Retinal pigment epithelial cell (primary cell): ENCODE measurements at places on chromosomes 16 and 17.

DNA sequence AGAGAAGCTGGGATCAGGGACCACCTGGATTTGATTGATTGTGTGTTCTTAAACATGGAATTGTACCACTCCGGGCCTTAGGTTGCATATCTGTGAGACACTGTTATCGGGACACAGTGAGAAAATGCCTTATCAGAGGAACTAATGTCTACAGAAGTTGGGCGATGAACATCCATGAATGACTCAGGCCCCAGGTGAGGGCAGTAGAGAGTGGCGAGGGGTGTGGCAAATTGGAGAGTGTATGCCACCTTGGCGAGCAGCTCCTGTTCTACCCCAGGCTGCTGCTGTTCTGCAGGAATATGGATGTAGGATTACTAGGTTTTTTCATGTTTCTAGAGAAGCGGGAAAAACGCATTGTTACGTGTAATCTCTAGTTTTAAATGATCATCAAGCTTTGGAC lies 38.8 kb downstream of the CLEC16A start:
- DNase-seq, result no peak

DNA sequence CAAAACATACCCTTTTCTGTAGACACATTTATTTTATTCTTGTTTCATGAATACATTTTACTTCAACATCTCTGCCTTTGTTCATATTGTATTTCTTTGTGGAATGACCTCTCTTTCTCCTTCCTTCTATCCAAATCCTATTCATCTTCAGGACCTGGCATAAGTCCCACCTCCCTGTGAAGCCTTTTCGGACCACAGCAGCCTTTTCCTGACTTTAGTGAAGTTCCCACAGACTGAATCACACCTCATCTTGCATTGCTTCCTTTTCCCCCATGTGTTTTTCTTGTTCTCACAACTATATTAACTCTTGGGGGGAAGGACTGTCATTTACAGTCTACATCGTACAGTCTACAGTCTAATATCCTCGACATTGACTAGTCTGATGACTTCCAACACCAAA lies 58.2 kb downstream of the MFSD11 start:
- no peak for DNase-seq

- DNase-seq, result no peak
Measured at GRCh38 chr17:64331931-64332493, 58.6 kb downstream of the PECAM1 start.

- no peak for DNase-seq
Measured at GRCh38 chr17:59428916-59429485, 97.5 kb downstream of the YPEL2 start.

DNA sequence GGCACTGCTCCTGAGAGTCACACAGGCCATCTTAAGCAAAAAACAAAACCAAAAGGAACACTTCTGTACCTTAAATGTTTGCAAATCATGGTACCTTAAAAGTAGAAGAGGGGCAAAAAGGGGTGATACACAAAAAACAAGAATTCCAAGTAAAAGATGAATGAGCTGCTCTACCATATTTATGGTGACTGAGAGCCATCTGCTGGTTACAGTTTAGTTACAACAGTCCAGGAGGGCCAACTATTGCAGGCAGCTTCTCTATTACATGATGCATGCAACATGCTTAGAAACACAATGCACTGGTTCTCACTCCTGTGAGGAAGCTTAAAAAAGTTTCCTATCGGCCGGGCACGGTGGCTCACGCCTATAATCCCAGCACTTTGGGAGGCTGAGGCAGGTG lies 53.5 kb downstream of the STX8 start:
- DNase-seq, result no peak

DNA sequence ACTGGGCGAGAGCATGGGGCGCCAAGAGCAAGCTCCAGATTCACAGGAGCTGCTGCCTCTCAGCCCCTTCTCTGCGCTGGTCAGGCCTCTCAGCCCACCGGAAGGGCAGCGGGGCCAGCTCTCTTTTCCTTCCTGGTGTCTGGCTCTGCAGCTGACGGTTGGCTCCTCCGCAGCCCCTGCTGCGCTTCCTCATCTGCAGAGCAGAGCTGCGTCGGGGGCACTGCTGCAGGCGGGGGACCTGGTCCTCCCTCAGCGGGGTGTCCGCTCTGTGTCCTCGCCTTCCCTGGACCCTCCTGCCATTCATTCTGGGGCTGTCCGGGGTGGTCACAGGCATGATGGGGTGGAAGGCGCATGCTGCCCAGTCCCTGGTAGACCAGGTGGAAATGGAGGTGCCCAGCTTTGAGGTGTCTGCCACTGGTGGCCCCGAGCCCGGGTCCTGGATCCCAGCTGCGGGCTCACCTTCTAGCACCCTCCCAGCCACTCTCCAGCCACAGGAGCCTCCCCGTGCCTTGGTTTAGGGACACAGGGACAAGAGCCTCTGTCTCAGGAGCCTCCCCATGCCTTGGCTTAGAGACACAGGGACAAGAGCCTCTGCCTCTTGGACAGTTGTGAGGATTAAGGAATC lies 84.8 kb downstream of the IRF8 start:
- no peak for DNase-seq

DNA sequence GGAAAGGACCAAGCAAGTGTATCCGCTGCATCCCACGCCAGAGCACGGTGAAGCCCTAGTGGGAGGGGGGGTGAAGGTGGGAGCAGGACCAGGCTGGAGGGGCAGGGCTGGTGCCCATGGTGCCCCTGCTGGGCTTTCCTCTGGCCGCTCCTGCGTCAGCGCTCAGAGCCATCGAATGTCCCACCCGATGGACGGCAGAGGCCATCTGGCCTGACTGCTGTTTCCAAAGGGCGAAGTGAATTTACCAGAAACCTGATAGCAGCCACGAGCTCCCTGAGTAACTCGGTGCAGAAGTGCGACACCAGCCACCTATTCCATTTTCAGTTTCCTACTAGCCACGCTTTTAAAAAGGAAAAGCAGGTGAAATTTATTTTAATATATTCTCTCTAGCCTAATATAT lies 203.6 kb upstream of the CIBAR2 start:
- DNase-seq, result no peak

DNA sequence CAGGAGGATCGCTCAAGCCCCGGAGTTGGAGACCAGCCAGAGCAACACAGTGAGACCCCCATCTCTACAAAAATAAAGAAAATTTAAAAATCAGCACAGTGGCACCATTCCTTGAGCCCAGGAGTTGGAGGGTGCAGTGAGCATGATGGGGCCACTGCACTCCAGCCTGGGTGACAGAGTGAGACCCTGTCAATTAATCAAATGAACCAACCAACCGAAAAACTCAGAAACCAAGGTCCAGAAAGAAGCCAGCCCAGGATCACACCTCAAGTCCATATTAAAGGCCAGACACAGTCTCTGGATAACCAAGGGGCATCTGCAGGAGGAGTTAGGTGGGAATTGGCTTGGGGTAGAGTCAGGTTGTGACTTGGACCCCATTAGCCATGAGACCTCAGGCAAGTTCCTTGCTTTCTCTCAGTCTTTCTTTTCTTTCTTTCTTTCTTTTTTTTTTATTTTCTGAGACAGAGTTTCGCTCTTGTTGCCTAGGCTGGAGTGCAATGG lies 2.4 kb downstream of the HSD17B1 start:
- no peak for DNase-seq

DNA sequence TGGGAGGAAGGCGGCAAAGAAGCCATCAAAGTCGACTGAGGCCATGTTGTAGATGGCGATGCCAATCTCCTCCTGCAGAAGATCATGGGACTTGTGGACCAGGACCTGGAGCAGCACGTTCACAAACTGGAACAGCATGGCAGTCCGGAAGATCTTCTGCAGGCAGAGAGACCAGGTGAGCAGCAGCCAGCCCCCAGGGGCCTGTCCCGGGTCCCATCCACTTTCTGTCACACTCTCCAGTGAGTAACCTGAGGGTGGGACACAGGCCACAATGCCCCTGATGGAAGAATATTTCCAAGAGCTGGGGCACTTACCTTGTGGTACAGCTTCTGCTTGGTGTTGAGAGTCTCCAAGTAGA lies 38.0 kb upstream of the GSG1L start:
- no peak for DNase-seq

DNA sequence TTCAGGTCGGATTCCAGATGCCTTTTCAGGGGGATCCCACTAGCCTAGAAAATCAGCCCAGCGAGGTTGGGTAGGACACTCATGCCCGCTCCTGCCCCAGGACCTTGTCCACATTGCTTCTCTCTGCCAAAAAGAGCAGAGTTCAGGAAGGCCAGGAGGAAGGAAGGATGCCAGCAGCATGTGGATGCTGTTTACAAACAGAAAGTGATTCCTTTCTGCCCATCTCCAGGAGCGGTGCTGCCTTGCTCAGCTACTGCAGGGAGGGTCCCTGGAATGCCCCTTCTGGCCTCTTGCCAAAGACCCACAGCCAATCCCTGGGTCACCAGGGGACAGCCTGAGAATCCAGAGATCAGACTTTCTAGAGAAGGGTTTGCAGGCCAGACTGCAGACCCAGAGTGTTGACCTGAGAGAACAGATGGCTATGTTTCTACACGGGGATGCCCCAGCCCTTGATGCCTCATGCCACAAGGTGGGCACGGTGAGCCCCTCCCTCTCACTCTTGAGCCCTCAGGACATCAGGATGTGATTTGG lies 32.3 kb upstream of the EMP2 start:
- DNase-seq, result no peak

DNA sequence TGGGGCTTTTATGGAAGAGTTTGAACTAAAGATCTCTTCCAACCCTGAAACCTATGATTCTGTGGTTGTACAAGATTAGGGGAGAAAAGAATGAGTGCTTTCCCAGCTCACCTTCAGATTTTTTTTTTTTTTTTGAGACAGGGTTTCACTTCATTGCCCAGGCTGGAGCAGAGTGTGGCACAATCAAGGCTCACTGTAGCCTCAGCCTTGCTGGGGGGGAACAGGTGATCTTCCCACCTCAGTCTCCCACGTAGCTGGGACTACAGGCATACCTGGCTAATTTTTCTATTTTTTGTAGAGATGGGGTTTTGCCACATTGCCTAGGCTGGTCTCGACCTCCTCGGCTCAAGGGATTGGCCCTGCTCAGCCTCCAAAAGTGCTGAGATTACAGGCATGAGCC lies 21.8 kb upstream of the ITGB3 start:
- DNase-seq, result no peak

GRCh38 chr17:82091264-82092066 lies 6.6 kb downstream of the FASN start:
- DNase-seq, result no peak

DNA sequence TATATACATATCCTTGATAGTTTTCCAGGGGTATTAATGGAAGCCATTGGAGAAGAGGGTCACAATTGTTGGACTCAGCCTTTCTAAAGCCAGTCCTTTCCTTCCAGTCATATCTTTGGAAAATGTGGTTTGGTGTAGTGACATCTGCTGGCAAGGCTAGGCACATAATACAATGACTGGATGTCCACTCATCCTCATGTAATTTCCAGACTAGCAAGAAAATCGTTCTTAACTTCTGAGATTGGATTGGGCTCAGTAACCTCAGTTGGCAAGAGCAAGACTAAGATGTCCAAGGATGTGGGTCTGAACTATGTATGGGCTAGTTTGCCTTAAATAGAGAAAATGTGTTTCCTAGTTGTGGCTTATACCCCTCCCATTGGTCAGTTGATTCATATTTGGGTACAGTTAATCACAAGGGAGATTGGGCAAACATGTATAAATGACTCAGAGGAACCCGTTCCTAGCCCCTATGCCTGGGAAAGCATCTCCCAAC lies 8.7 kb upstream of the KAT7 start:
- no peak for DNase-seq

DNA sequence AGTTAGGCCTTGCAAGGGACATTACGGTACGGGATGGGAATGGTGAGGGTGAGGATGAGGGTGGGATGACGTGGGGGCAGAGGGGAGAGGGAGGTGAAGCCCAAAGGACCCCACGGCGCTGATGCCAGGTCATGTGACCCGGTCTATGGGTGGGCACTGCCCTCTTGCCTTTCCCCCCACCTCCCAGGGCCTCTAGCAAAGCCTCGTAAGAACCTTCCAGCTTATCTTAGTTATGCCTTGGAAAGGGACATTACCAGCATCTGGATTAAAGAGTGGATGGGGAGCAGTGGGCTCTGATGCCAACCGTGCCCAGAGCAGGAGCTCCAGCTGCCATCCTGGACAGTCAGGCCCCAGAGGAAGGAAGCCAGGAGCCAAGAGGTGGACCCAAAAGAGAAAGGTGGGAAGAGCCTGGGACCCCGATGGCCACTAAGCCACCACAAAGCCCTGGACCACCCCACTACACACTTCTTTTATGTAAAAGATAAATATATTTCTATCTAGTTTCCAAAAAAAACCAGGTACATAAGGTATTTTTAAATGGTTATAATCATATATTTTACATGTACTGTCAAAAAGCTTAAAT lies 40.9 kb downstream of the TK2 start:
- no peak for DNase-seq

- DNase-seq, result peak; percentile 78
Measured at GRCh38 chr16:53775821-53776431, 72.0 kb downstream of the FTO start.

DNA sequence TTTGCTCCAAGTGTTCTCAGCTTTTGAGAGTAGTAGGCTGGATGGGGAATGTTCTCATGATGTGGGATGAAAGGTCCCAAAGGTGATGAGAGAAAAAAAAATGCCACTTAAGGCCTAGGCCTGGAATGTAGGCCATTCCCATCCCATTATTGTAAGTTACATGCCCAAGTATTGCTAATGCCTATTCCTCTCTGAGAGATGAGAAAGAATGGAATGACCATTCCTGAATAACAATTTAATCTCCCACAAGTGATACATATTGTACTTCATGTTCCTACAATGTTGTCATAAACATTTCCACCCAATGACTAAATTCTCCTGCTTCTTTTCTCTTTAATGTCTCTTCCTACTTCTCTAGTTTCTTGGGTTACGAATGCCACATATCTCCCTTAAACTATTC lies 102.8 kb upstream of the KCNJ16 start:
- no peak for DNase-seq

DNA sequence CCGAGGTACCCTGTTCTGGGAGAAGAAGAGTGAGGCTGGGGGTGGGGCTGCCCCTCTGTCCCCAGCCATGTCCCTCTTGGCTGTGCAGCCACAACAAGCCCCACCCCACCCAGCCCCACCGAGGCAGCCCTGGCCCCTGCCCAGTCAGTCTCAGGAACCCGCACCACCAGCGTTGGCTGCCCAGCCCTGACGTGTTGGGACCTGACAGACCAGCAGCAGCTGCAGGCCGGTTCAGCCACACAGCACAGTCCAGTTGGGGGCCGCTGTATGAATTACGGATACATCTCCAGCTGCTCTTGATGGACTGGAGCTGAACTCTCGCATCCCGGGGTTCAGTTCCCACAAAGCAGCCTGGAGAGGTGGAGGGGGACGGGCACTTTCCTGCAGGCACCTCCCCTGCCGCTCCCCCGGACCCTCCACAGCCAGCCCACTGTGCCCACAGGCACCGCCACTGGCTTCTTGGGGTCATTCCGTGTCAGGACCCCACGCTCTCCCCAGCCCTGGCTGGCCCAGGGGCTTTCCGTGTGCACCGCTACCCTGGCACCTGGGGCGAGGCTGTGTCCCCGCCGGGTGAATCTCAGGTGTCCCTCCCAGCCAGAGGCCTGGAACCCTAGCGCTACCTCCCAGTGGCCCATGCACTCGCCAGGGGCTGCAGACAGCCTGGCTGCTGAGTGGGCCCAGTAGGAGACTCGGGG lies 7.1 kb downstream of the CDH15 start:
- no peak for DNase-seq
